ENCODE measurements at places on chromosomes 2 and 18.

DNA sequence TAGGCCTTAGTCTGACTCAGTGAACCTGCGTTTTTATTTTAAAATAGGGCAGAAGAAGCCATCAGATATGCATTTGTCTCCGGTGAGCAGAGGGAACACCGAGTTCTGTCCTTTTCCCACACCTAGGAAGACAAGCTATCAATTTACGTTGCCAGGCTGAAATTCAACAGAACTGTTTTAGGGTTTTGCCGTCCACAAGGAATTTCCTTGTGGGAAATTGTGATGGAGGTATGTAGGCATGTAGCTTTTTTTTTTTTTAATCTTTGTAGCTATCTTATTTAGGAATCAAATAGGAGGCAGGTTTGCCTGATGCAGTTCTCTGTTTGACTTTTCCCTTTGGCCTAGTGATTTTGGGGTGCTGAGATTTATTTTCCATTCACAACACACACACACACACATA lies 62.0 kb upstream of the ASAP2 start:
- no peak for DNase-seq

- no peak for DNase-seq
These were observed 386.6 kb downstream of the NRXN1 start for GRCh38 chr2:50645346-50645745.

DNA sequence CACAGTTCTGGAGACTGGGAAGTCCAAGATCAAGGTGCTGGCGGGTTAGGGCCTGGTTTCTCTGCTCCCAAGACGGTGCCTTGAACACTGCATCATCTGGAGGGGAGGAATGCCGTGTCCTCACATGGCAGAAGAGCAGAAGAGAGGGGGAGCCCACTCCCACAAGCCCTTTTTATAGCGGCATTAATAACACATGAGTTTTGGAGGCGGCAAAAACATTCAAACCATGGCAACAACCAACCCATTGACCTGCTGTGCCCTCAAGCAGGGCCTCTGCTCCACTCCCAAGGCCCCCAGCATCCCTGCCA lies 62.0 kb downstream of the SMAD7 start:
- DNase-seq, result no peak

- no peak for DNase-seq
These were observed 319.2 kb downstream of the NBAS start for GRCh38 chr2:15241929-15242328.

DNA sequence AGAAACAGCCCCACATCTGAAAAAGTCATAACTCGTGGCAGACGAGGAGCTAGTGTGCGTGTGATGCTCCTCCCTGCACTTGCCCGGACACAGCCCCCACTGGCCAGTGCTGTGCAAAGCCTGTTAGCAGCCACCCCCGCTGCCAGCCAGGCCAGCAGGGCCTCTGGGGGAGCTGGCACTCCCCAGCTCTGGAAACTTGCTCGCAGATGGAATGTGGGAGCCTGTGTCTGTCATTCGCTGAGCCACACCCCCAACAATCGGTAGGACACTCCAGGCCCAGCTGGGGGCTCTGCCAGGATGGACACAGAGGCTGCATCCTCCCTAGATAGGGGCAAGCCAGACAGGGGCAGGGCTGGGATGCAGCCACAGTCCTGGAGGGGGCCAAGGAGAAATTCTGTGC lies 62.4 kb upstream of the ATG16L1 start:
- no peak for DNase-seq

- no peak for DNase-seq
These were observed 319 bp upstream of the EN1 start for GRCh38 chr2:118847762-118848172.

GRCh38 chr2:47064106-47064505 lies 91.0 kb downstream of the STPG4 start:
- no peak for DNase-seq

DNA sequence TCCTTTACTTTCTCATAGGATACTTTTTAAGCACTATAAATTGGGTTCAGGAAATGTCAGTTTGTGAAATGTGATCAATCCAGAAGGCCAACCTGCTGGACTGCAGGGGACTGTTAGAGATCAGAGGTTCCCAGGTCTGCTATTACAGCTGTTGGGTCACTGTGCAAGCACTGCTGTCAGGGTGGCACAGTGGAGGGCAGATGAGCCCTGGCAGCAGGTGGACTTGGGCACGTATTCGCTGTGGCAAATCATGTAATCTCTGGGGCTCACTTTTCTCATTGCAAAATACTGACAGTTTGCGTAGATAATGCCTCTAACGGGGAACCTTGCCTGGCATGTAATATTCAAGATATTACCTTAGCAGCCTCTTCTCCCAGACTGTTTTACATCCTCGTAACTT lies 18.1 kb downstream of the RAB31 start:
- no peak for DNase-seq

GRCh38 chr18:46856973-46857372 lies 60.3 kb downstream of the PIAS2 start:
- no peak for DNase-seq

- DNase-seq, result no peak
These were observed 1129.4 kb downstream of the TDRD15 start for GRCh38 chr2:22253171-22253570.

GRCh38 chr2:157442636-157443035 lies 1.3 kb downstream of the CYTIP start:
- DNase-seq, result peak; percentile 29

GRCh38 chr2:217184242-217184641 lies 324.4 kb upstream of the TNP1 start:
- no peak for DNase-seq

- DNase-seq, result no peak
These were observed 55.3 kb downstream of the DCC start for GRCh38 chr18:52395146-52395852.

- no peak for DNase-seq
These were observed 61.7 kb downstream of the RNF152 start for GRCh38 chr18:61831071-61831470.

DNA sequence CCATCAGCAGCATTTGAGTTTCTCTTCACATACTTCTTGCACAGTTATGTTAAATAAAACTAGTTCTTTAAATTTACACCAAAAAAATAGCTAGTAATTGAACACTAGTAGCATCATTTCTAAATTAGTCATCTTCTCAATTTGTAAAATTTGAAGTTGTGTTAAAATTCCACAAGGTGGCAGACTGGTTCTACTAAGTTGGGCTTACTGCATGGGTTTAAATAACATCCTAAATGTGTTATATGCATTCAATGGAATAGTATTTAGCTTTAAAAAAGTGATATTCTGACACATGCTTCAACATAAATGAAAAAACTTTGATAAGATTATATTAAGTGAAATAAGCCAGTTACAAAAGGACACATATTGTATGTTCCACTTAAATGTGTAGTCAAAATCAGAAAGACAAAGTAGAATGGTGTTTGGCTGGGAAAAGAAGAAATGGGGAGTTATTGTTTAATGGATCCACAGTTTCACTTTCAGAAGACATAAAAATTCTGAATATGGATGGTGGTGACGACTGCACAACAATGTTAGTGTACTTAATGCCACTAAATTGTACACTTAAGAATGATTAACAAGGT lies 28.7 kb upstream of the RPRD1A start:
- DNase-seq, result peak; percentile 57

- no peak for DNase-seq
These were observed 382.4 kb upstream of the SMIM21 start for GRCh38 chr18:75809926-75810255.

DNA sequence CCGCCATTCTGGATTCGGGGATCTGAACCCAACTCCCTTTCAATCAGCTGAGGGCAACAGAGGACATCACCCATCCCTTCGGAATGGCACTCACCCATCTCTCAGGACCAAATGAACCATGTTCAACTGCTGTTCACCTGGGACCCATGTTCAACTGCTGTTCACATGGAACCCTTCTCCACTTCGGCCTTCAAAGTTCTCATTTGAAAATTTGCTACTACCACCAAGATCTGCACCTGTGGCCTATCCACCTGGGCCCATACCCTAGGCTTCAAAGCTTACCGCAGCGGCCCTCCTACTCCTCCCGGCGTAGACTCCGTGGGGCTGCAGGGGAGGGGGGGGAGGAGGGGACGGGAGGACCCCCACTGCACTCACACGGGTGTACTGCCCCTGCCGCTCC lies 119.2 kb upstream of the ANKRD30BL start:
- DNase-seq, result no peak

GRCh38 chr2:197264332-197264731 lies 46.2 kb downstream of the ANKRD44 start:
- no peak for DNase-seq

GRCh38 chr18:36194600-36195315 lies 7.5 kb downstream of the MOCOS start:
- DNase-seq, result no peak

GRCh38 chr18:63306819-63307550 lies 12.6 kb downstream of the BCL2 start:
- DNase-seq, result no peak

GRCh38 chr18:12540751-12541150 lies 117.2 kb downstream of the SPIRE1 start:
- no peak for DNase-seq

GRCh38 chr2:229401171-229401865 lies 130.2 kb upstream of the PID1 start:
- no peak for DNase-seq

DNA sequence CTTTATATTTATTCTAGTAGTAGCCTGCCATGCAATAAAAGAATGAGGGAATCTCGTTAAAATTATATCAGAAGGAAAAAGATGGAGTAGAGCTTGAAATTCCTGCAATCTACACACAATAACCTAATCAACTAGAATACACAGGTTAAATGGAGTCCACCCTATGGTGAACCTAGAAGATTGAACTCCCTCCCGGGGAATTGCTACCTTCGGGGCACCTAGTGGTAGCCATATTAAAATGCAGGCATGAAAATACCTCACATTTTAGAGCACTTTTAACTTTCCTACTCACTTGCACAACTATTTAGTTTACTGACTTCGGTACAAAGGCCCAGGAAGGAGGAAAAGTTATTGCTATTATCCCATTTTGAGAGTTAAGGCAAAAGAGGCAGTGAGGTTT lies 174.5 kb downstream of the SS18 start:
- no peak for DNase-seq

- peak; percentile 57 for DNase-seq
These were observed 34.4 kb upstream of the TRAPPC8 start for GRCh38 chr18:31977270-31977872.

DNA sequence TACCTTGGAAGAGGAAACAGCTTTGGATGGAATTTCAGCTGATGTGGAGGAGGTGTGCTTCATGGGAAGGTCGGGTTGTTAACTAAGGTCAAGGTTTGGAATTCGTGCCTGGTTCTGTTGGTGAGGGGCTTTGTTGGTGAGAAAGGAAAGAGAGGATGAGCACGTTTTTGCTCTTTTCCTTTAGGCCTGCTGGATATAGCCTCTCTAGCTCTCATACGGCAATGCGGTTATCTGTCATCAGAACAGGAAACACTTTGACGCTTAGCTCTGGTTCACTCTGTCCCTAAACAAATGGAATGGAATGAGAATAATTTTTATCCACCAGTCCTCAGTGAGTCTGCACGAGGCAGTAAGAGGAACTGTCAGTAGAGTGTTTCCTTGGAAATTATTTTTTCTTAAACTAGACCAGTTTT lies 169.7 kb upstream of the NOSTRIN start:
- DNase-seq, result no peak

DNA sequence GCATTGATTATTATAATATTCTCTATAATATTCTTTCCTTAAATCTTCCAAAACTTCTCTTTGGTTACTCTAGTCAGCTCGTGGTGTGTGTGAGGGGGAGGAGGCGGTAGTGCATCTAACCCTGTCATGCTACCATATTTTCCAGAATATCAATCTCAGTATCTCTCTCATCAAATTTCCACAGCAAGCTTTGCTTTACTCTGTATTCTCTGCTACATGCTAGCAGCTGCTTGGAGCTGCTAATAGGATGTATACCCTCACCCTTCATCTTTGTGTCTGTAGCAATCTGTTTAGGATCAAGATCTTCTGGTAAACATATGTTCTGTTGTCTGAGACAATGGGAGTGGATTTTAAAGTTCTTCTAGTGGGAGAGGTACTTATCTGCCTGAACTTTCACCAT lies 303.8 kb upstream of the KLHL14 start:
- DNase-seq, result no peak

DNA sequence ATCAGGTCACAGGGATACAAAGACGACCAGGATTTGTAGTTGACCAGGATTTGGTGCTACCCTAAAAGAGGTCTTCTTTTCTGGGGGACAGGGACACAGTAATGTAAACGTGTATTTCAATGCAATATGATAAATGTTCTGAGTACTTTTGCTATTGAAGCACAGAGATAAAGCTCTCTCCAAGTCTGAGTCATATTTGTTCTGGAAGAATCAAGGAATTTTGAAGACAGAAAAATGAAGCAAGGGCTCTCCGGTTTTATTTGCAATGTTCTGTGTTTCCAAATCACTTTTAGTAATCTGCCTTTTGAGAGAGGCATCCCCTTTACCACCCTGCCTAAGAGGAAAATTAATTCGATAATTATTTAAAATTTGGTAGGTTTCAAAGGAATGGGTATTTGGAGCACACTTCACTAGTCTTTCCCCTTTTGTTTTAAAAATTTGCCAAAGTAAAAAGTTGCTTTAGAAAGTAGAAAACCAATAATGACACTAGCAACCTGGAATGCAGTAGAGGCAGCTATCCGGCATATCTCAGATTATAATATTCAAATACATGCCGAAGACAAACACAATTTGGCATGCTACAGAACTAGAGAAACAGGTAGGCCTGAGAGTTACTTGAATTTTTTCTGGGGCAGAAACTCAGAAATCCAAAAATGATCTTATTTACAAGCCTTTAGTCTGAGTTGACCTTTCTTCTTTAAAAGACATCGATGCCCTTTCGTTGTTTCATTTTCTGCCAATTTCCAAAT lies 82.7 kb downstream of the MREG start:
- no peak for DNase-seq

- DNase-seq, result no peak
These were observed 1434.4 kb downstream of the LRP1B start for GRCh38 chr2:140696449-140696848.

GRCh38 chr2:240325016-240326007 lies 110.2 kb upstream of the GPC1 start:
- DNase-seq, result no peak

GRCh38 chr2:164046040-164046439 lies 310.2 kb upstream of the FIGN start:
- DNase-seq, result no peak

Data from CD4-positive, alpha-beta T cell treated with Interleukin-21 for 1 hour (primary cell).